WERI-Rb-1 (cell line): ENCODE measurements at places on chromosomes 3 and 15.
A peak's percentile ranks its signal among the peaks of the same experiment; 100 is the strongest.

GRCh38 chr3:191262650-191263049 lies 63.6 kb downstream of the OSTN start:
- no peak for DNase-seq

GRCh38 chr3:32203854-32204253 lies 34.6 kb upstream of the CMTM8 start:
- DNase-seq, result no peak

DNA sequence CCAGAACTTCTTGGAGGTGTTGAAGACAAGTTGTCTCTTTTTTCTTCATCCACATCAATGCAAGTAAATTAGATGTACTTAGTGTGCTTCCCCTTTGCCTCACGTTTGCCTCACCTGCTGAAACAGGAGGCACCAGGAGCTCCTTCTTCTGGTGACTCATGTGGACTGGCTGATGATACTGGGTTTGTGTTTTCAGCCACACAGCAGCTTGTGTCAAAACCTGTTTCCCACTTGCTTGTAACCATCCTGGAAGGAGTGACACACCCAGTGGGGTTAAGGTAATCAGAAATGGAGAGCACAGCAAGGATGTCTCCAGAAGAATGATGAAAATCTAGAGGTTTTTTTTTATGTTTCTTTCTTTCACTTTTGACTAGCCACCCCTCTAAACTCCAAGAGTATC lies 143.3 kb upstream of the RBMS3 start:
- DNase-seq, result no peak

- DNase-seq, result no peak
Measured at GRCh38 chr15:100107606-100108225, 234.1 kb downstream of the ADAMTS17 start.

GRCh38 chr15:98953968-98954367 lies 53.6 kb downstream of the PGPEP1L start:
- no peak for DNase-seq

- DNase-seq, result peak; percentile 45
Measured at GRCh38 chr3:53255423-53255774, 423 bp downstream of the TKT start.
